Stimulated activated CD4-positive, alpha-beta T cell treated with anti-CD3 and anti-CD28 coated beads, Interleukin-4, amount 100 ng/mL, for 1 hour (primary cell): ENCODE measurements at places on chromosomes 4 and X.

GRCh38 chr4:16438986-16439385, 212.7 kb upstream of the TAPT1 start:
- no peak for DNase-seq

- DNase-seq = no peak
Observed at GRCh38 chrX:151773434-151773833, 38.9 kb downstream of the CNGA2 start.

DNA sequence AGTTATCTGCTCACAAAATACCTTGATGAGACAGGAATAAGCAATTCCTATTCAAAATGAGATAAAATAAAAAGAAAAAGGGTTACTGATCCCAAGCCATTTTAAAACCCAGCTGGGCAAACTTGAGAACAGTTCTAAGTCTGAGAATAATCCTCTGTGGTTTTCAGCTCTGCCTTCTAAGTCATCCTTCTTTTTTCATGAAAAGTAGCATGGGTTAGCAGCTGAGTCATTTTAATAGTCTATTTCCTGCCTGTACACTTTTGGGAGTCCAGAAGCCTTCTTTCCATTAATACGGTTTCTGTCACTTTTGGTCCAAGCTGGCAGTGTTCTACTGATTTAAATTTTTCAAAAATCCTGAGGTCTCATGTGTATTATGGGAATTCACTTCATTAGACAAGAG, 374.3 kb downstream of the IQCM start:
- no peak for DNase-seq

GRCh38 chr4:188218392-188218791, 79.2 kb downstream of the TRIML1 start:
- no peak for DNase-seq

- DNase-seq = no peak
Observed at GRCh38 chr4:169566021-169566818, 46.2 kb downstream of the NEK1 start.

GRCh38 chr4:100075056-100075455, 115.2 kb downstream of the DDIT4L start:
- DNase-seq = no peak

DNA sequence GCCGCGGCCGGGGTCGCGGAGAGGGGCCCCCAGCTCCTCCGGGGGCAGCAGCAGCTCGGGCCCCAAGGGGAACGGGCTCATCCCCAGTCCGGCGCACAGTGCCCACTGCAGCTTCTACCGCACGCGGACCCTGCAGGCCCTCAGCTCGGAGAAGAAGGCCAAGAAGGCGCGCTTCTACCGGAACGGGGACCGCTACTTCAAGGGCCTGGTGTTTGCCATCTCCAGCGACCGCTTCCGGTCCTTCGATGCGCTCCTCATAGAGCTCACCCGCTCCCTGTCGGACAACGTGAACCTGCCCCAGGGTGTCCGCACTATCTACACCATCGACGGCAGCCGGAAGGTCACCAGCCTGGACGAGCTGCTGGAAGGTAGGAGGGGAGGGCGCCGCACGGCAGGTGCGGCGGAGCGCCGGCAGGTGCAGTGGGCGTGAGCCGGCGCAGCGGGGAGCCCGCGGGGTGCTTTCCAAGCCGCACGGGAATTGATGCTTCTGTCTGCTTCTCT, 886 bp downstream of the DCLK2 start:
- no peak for DNase-seq

GRCh38 chr4:19486400-19486799, 765.3 kb upstream of the SLIT2 start:
- DNase-seq = no peak

- DNase-seq = no peak
Observed at GRCh38 chr4:104649631-104650030, 154.9 kb upstream of the CXXC4 start.

DNA sequence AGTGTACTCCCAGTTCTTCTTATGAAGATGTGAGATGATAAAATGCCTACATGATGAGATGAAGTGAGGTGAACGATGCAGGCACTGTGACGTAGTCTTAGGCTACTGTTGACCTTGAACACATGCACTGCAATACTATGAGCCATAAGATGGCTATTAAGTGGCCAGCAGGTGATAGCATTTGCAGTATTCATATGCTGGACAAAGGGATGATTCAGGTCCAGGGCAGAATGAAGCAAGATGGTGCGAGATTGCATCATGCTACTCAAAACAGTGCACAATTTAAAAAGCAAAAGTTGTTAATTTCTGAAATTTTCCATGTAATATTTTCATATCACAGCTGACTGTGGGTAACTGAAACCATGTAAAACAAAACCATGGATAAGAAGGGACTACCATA, 781.4 kb downstream of the PCDH18 start:
- no peak for DNase-seq

DNA sequence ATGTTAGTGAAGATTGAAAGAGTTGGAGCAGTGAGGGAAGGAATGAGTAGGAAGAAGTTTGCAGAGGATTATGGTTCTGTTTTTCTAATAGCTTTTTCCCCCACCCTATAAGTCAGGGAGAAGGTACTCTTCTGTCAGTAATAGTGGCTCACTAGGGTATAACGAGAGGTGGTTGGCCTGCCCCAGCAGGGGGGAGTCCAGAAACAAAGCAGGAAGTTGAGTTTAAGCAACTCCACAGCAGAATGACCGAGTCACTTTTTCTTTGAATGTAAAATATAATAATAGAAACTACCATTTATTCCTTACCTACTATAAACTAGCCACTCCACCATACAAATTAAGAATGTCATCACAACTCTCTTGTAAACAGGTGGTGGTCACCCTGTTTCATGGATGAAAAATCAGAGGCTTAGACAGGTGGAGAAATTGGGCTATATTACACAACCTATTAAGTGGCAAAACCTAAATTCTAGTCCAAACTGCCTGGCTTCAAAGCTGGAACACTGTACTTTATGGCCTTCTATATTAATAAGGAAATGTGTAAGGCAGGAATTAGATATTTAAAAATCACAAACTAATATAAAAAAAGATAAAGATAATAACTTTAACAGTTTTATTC, 21.9 kb downstream of the AP1AR start:
- no peak for DNase-seq

DNA sequence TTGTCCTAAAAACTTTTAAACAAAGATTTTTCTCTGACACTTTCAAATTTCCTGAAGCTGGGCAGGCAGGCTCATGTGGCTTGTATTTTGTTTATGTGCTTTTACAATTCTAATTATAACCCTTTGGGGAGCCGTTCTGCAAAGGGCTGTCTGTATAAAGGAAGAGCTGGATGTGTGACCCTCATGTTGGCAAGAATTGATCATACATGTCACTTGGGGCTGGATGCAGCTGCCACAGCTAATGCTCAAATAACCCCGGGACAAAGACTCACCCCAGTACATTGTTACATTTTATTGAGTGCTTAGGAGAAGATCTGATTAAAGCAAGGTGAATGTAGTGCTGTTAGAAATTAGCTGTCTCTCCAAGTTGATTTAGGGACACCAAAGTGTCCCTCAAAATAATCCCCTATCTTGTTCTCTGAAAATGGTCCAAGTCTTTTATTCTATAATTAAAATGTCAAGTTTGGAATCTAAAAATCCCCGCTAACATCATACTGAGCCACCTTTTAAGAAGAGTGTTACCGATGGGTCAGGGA, 13.0 kb upstream of the DAPP1 start:
- no peak for DNase-seq

- DNase-seq = no peak
Observed at GRCh38 chrX:150508018-150508417, 60.4 kb upstream of the MTM1 start.

DNA sequence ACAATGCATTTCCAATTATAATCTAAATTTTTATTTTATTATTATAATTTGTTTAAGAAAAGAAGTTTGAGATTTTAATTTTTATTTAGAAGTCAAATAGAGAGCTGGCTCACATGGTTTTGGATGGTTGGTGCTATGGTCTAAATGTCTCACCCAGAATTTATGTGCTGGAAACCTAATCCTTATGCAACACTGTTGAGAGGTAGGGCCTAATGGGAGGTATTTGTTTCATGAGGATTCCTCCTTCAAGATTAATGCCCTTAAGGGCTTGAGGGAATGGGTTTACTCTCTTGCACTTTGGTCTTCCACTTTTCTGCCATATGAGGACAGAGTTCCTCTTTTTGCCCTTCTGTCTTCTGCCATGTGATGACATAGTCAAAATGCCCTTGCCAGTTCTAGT, 960.5 kb upstream of the IGFBP7 start:
- DNase-seq = no peak

DNA sequence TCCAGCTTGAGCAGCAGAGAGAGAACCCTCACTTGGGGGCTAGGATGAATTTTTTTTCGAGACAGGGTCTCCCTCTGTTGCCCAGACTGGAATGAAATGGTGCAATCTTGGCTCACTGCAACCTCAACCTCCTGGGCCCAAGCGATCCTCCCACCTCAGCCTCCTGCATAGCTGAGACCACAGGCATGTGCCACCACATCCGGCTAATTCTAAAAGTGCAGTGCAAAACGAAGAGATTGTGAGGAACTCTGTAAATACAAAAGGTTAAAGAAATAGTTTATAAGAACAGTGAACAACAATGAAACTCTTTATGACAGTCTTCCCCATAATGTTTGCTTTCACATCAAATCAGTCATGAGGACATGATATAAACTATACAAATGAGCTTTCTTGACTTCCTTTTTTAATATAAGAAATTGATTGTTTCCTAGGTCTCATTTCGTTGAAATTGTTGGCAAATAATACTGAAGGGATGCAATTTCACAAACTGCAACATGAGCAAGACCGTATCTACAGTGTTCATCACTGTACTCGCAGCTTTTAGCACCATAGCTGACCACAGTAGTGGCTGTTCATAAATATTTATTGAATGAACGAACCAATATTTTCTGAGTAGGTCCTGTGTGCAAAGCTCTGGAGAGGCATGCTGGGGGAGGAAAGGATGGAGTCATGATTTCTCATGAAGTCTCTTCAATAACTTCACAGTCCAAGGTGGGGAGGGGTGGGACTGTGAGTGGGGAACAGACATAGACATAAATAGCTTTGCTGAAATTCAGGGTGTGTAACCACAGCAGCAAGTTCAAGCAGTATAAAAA, 116.1 kb downstream of the SHROOM3 start:
- no peak for DNase-seq

DNA sequence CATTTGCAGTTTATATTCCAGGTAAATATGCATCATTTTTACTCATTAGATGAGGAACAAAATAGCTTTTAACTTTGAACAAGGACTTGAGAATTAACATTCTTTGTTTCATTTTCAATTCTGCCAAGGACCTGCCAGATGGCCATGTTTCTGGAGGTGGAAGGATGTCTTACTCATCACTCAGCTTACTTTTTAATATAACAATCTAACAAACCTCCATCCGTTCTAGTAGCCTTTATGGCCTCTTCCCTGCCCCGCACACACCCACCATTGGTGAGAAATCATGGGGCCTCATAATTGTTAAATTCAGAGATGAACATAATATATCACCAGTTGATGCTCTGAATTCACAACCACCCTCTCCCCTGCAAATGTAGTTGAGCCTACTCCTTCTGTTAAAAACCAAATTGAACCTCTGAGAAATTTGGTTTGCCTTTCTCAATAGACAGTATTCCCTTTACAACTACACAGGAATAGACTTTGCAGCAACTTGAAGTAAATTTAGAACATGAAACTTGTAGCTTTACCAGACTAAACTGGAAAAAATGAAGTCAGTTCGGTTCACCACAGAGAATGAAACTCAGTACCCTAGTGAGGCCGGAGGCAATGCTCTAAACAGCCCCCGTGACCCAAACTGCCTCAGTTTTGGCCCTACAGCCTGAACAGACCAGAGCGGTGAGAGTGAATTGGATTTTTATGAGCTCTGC, 50.1 kb upstream of the ACSL4 start:
- DNase-seq = no peak

DNA sequence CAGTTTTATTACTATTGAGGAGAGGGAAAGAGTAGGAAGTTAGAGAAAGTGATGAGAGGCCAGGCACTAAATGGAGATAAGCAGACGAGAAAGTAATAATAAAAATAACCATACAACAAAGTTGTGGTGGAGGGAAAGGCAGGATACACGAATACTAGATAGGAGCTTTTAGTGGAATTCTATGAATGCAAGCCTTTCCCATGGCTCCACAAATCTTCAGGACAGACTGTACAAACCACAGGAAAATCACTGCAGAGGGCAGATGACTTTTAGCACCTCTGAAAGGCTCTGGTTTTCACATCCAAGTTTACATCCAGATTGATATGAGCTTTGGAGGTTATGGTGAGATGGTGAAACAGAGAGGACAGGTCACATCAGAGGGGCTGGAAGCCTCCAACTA, 41.5 kb downstream of the TNIP3 start:
- DNase-seq = no peak

DNA sequence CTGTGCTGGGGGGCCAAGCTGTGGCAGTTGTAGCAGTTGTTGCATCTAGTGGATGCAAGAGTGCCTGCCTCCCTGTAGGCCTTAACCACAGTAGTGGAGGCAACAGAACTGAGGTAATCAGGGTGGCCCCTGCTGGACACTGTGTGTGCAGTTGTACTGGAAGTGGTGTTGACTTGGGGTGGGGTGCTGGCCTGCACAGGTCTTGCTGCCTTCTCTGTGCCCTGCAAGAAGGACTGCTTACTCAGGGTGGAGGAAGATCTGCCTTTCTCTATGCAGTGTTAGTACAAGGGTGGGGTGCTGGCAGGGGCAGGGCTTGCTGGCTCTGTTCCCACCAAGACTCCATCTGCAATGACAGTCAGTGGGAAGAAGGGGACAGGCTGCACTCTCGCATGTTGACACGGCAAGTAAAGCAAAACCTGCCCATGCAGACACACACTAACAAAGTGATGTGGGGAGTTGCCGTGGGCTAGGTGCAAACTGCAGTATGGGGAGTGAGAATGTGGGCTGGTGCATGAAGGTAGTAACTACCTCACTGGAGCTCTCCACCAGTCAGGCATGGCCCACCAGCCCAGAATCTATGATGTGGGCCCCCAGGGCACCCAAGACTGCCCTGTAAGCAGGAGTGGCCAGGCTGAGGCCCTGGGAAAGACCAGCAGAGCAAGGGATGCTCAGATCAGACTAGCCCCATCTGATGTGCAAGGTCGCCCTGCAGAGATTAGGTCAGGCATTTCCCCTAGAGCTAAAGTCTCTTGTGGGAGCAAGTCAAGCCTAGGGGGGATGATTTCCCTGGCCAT, 594.9 kb downstream of the TECRL start:
- no peak for DNase-seq

- DNase-seq = no peak
Observed at GRCh38 chr4:824461-825062, 1.4 kb downstream of the CPLX1 start.

- DNase-seq = no peak
Observed at GRCh38 chr4:177190995-177191580, 118.6 kb upstream of the NEIL3 start.

GRCh38 chrX:107581923-107582322, 46.4 kb upstream of the PRPS1 start:
- no peak for DNase-seq

DNA sequence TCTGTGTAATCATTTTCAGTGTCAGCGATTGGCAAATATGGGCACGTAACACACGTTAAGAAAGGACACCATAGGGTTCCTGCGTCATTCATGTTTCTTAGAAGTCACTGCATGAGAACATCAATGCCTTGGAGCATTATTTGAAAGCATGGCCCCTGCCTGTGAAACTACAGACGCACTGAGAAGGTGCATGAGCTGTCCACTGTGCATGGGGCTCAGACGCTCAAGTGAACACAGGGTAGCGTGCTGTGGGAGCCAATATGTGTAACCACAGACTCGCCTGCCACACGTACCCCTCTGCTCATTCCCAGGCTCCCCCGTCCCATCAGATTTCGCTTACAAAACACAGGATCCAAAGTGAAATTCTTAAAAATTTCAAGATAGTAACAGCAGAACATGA, 6.5 kb downstream of the PPP2R2C start:
- no peak for DNase-seq

GRCh38 chrX:131521824-131522223, 22.1 kb upstream of the OR13H1 start:
- no peak for DNase-seq

- DNase-seq = no peak
Observed at GRCh38 chrX:103783971-103784370, 7.3 kb downstream of the PLP1 start.
